Suppressor macrophage (primary cell): ENCODE measurements at places on chromosomes 12 and 14.

GRCh38 chr14:57692671-57693070, 173.2 kb downstream of the SLC35F4 start:
- DNase-seq = peak; percentile 13

DNA sequence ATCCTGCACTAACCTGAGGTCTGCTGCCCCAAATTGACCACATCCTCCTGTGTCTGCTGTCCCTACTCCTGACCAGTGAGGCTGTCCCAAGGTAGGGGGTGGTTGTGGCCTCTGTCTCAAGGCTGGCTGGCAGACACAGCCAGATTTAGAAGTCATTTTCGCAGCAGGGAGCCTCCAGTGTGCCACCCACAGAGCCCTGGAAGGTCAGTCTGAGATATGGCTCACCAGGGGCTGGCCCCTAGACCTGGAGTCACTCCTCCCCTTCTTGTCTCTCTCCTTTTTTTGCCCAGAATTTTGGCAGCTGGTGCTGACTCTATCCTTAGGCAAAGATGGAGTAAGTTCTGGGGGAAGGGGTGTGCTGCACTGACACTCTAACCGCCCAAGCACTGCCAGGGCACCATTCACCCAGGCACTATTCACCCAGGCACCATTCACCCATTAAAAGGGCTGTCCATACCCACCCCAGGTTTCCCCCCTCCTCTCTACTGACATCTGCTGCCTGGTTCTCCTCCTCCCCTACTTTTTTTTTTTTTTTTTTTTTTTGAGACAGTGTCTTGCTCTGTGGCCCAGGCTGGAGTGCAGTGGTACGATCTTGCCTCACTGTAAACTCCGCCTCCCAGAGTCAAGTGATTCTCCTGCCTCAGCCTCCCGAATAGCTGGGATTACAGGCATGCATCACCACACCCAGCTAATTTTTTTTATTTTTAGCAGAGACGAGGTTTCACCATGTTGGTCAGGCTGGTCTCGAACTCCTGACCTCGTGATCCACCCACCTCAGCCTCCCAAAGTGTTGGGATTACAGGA, 7.7 kb downstream of the DDN start:
- no peak for DNase-seq

- peak; percentile 45 for DNase-seq
These were observed 616.3 kb downstream of the LRFN5 start for GRCh38 chr14:42222924-42223471.

- DNase-seq = peak; percentile 43
These were observed 300.1 kb upstream of the FKBP4 start for GRCh38 chr12:2494486-2495192.

DNA sequence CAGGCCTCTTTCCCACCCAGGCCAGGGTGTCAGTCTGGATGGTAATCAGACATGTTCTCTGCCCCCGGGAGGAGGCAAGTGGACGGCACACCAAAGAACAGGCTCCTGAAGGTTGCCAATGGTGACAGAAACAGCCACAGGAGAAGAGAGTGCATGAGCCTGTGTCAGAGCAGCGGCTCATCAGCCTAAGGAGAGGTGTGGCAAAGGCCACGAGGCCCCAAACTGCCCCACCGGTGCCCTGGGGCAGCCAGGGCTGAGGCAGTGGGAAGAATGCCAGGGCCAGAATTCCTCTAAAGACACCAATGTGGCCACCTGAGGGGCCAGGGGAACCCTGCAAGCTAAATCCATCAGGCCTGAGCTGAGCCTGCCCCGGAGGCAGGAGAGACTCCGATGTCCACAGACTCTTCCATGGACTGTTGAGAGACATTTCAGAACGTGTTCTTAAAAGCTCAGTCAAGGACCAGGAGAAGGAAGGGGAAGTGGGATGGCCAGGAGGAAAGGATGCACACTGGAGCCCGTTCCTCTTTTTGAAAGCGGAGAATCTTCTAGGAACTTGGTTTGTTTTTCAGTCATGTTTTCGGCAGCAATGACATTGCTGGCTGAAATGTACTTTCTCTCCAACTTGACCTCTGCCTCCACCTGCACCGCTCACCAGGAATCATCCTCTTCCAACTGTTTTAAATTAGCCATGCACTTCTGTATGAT, 176.3 kb upstream of the FKBP4 start:
- DNase-seq = peak; percentile 54

DNA sequence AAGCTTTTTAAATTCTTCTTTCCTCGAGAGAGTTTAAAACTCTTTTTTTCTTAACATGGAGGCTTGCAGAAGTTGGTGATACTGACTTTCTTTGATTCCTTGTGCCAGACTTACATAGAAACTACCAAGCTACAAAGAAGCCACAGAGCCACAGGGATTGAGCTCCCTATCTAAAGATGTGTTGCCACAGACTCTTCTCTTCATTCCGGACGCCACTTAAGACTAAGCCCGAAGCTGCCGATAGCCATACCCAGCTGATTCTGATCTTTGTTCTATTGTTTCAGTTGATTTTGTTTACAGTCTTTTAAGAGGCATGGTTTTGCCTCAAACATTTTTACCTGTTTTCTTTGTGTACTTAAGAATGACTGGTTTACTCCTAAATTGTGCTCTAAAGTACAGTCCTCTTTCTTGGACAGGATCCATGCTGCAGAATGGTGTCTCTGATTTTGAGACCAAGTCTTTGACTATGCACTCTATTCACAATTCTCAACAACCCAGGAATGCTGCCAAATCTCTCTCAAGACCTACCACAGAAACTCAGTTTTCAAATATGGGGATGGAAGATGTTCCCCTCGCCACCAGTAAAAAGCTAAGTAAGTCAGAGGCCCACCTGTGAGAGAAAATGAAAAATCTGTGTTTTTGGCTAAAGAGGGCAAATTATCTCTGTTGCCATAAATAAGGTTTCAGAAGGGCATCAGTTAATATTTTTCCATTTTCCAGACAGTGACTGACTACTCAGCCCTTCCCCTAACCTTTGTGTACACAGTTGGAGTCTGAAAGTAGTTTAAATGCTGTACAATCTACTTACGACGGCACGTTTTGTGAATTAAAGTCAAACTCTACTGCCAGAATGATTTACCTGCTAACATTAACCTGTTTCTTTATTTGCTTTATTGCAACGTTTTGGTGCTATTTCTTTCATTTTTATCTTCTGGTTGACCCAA, 42.1 kb upstream of the KCNH3 start:
- no peak for DNase-seq

DNA sequence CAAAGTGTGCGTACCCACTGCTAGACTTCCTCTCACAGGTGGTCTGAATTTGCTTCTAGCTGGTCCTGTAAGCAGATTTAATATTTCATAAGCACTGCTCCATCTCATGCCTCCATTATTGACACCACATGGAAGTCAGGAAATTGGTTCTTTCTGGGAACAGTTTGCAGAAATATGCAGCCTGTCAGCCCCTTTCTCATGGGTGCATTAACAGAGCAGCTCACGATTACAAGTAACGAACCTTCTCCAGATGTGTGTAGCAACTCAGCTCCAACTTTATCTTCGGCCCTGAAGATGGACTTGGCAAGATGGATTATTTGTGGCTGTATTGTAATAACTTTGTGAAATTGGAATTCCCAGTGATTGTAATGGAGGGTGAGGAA, 214.5 kb upstream of the DDHD1 start:
- no peak for DNase-seq

DNA sequence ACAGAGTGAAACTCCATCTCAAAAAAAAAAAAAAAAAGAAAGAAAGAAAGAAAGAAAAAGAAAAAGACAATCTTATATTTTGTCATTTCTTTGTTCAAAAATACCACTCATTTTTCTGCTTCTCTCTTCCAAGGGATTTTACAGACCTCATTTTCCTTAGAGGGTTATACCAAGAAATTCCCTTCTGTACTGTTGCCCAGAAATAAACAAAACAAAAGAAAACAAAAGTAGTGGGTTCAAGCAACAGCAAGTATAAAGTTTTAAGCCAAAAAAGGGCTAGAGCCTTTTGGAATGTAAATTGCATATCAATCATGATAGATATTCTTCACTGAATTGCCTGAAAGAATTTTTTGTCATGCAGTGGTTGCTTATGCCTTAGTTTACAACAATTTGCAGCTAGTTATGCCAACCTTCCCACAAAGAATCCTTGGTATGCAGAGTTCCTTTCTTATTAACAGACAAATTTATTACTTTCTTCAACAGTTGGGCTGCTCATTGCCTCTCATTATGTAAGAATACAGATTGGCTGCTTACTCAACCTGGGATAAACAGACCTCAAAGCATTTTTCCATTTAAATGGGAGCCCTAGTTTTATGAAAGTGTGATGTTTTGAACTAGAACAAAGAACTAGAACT, 129.1 kb upstream of the PPFIA2 start:
- DNase-seq = no peak

- DNase-seq = no peak
These were observed 65.8 kb upstream of the RASSF3 start for GRCh38 chr12:64544371-64545080.

DNA sequence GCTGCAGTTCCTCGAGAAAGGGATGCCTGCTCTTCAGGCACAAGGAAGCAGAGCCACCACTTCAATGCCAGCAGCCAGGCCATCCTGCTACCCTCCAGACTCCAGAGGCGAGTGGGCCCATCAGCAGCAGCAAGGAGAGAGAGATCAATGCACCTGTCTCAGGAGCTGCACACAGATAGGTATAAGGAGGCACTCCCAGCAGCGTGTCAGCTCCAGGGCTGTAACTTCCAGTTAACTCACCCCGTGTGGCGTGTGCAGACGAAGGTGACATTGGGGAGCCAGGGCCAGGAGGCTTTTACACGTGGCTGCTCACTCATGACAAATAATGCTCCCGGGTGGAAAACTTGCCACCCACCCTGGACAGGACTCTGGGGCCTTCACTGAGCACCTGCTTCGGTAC, 24.2 kb downstream of the GALNT16 start:
- no peak for DNase-seq

- no peak for DNase-seq
These were observed 121.9 kb upstream of the SLC38A2 start for GRCh38 chr12:46494424-46494823.

GRCh38 chr12:79935624-79936345, 888 bp upstream of the PPP1R12A start:
- DNase-seq = no peak

DNA sequence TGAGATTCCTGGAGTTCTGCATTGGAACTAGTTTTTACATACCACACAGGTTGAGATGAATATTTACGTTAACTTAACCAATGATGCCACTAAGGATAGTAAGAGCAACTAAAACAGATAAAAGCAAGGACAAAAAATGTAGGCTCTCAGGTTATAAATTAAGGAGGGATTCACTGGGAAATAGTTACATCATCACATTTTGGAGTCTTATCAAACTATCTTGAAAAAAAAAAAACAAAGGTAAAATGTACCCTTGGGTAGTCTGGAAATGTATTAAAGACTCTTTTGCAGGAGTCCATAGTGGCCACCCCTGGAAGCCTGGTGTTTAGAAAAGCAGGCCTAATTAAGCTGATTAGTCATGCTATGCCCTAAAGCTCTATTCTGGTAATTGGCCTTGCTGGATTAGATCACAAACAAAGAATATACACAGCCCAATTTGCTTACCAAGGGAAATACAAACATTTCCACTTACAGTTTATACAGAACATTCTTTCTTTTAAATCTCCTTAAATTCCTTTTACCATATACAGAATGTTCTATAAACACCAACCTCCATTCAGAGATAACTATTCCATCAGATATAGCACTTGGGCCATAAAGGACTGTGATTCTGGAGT, 39.3 kb downstream of the SLC25A47 start:
- no peak for DNase-seq

GRCh38 chr14:32397861-32398640, 69.0 kb downstream of the AKAP6 start:
- no peak for DNase-seq

- no peak for DNase-seq
These were observed 32.3 kb downstream of the EFCAB11 start for GRCh38 chr14:89922031-89922907.

GRCh38 chr12:109549613-109550270, 23.6 kb downstream of the MMAB start:
- no peak for DNase-seq

GRCh38 chr14:58151133-58152013, 640 bp downstream of the ARMH4 start:
- peak; percentile 17 for DNase-seq

DNA sequence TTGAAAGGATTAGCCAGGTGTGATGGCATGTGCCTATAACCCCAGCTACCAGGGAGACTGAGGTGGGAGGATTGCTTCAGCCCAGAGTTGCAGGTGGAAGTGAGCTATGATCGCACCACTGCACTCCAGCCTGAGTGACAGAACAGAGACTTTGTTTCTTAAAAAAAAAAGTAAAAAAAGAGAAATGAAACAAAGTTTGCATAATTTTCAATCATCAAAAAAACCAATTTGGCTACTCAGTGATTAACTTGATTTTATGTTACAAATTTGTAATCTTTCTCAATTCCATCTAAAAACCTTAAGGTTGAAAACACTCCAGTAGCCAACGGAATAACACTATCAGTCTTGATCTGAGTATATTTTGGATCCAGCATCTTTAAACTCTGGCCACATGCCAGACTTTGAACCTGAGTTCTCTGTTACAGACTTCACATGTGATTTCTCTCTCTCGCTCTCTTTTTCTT, 12.6 kb upstream of the DENND5B start:
- DNase-seq = no peak

DNA sequence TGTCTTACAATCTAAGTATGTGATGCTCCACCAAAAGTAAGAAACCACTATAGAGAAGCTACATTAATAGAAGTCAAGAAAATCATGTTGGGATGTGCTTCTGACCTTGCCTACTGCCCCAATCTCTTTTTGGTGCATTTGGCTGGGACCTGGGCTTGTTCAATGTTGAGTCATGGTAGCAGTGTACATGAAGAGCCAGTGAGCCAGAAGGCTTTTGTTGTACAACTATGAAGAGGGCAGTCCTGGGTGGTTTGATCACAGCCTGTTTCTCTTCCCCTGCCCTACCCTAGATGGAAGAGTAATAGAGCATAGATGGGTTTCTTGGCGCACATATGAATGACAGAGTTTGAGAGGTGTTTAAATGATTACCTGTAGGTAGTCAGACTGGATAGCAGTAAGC, 56.4 kb downstream of the UBR7 start:
- DNase-seq = no peak
